NCI-H2081 treated with DMSO at 0.1 percent for 48 hours (cell line): ENCODE measurements at places on chromosomes 11 and 22.

- DNase-seq = no peak
Measured at GRCh38 chr11:34314936-34315335, 42.9 kb downstream of the ABTB2 start.

DNA sequence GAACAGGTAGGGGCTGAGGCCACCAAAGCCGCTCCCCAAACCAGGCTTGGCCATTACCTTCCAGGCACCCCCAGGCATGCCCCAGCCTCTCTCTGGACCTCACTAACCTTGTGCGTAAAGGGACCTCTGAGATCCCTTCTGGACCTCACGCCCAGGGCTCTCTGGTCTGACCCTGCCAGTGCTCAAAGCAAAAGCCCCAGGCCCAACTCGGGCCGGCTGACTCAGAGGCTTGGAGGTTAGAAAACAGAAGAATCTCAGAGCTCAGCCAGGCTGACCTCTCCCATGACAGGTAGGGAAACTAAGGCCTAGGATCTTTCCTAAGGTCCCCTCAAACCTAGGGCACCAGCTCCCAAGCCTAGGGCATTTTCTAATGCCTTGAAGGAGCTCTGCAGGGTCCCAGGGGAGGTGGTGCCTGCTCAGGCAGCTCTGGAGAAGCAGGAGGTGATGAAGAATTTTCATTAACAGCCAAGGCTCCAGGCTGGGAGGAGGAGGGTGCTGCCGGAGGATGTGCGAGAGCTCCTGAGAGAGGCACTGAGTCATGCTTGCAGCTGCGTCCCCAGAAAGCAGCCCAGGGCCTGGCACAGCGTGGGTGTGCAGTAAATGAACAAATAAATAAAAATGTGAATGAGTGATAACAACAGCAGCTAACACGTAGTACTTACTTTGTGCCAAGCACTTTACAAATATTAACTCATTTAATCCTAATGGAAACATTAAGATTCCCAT lies 25.6 kb downstream of the ARRB1 start:
- no peak for DNase-seq

- DNase-seq = no peak
Measured at GRCh38 chr11:73028611-73029010, 113.5 kb downstream of the FCHSD2 start.

- DNase-seq = no peak
Measured at GRCh38 chr11:125376117-125376516, 119.9 kb downstream of the FEZ1 start.

DNA sequence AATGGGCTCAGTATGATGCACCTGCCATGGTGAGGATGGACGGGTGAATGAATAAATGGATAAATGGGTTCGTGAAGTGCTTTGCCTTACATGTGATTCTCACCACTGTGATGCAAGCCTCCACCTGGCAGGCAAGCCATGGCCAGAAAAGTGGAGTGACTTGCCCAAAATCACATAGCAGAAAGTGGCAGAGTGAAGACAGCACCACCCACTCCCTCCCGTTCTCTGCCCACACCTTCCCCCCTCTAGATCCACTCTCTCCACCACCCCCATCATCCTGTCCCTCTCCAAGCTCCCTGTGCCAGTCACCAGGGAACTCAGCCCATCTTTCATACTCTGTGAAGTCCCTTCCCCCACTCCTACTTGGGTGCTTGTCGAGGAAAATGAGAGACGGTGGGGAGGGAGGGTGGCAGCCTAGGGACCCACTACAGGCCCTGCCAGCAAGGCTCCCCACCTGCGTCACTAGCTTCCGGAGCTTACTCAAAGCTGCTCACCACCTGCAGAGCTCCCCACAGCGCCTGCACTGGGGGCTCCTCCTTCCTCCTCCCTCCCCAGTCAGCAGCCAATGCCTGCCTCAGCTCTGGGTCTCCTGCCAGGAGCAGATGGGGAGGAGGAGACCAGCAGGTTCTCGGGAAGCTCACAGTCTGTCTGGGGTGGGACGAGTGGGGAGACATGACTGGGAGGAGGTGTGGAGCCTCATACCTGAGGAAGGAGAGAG lies 82.3 kb downstream of the PDE2A start:
- no peak for DNase-seq

DNA sequence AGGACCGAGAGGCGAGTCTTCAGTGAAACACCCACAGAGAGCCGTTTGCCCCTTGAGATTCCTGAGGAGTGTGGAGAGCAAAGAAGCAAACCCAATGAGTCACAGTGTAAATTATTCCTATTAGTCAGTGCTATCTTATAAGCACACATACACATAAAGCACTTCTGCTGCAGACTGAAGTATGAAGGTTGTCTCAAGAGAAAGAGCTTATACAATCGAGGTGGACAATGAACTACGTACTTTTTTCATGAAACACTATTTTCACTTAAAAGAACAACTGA lies 37.3 kb downstream of the GALNT18 start:
- no peak for DNase-seq
